ENCODE measurements at places on chromosomes 5 and 9.

DNA sequence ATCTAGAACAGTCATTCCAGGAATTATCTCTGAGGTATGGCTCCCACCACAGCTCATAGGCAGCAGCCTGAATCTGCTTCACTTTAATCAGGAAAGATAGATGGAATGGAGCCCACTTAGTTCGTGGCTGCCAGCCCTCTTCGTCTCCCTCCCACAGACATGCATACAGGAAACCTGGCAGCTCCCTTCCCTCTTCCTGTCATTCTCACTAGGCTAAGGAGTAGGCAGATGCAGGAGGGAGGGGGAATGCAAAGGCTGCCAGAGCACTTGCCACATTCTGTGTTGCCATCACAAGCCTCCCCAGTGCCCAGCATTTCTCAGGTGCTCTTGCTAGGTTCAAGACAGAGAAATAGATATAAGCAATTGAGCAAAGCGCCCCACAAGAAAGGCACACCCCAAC, 378.9 kb downstream of the ELAVL2 start:
- no peak for DNase-seq

DNA sequence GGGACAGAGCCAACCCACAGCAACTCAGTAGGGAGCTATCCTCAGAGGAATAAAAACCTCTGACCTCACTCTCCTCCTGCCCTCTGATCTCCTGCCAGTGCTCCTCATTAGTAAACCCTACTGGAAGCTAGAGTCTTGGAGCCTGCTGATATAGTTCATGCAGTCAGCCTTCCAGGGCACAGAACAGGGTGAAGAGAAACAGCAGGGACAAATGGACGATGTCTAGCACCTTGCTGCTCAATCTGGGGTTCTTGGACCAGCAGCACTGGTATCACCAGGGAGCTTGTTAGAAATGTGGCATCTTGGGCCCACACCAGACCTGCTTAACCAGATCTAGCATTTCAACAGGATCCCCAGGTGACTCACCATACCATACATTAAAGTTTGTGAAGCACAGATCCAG, 5.5 kb upstream of the GALNT12 start:
- no peak for DNase-seq

DNA sequence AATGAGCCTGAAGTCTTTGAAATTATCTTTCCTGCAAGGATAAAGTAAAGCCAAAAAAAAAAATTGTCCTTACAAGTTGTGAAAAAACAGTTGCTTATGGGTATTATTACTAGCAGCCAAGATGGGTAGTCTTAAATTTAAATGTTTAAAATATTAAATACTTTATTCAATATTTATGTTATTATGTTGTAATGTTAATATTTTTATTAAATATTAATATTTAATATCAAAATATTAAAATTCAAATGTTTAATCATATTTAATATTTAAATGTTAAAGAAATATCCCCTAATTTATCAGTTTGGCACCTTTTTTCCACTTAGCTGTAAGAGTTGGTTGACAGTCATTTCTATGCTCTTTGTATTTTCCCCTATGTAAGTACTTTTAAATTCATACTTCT, 86.1 kb downstream of the PCSK5 start:
- no peak for DNase-seq

GRCh38 chr5:90689064-90689463, 130.5 kb downstream of the ADGRV1 start:
- no peak for DNase-seq

GRCh38 chr5:23352446-23352845, 155.0 kb upstream of the PRDM9 start:
- no peak for DNase-seq

DNA sequence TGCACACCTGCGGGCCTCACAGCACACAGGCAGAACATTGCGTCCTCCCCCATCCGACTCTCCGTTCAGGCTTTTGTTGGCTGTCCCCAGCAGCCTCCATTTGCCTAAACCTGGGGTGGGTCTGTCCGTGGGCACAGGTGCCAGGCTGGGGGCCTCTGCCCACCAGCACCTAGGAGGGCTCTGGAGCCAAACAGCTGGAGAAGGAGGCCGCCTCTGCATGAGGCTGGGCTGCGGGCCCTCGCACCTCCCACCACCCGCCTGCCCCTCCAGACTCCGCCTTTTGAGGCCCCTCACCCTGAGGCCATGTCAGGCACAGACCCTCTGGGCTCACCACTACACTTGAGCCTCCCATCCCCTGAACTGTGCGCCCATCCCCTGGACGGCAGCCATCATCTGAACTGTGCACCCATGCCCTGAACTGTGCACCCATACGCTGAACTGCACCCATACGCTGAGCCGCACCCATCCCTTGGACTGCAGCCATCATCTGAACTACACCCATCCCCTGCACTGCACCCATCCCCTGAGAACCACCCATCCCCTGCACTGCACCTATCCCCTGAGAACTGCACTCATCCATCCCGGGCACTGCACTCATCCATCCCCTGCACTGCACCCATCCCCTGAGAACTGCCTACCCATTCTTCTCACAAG, 98.0 kb upstream of the OTULINL start:
- no peak for DNase-seq

DNA sequence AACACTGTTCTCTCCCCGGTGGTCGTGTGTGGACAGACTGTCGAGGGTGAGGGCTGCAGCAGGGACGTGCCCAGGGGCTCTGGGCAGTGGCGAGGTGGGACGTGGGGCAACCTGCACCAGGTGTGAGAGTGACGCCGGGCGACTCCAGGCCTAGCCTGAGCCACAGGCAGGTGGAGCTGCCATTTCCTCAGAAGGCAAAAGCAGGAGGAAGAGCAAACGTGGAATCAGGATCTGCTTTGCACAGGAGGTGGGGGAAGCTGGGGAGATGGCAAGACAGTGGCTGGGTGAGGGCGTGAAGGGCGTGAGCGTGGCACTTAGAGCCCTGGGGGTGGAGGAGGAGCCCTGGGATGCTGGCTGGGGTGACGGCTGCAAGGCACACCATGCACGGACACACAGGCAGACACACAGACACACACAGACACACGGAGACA, 39.6 kb upstream of the NSMF start:
- DNase-seq, result no peak

DNA sequence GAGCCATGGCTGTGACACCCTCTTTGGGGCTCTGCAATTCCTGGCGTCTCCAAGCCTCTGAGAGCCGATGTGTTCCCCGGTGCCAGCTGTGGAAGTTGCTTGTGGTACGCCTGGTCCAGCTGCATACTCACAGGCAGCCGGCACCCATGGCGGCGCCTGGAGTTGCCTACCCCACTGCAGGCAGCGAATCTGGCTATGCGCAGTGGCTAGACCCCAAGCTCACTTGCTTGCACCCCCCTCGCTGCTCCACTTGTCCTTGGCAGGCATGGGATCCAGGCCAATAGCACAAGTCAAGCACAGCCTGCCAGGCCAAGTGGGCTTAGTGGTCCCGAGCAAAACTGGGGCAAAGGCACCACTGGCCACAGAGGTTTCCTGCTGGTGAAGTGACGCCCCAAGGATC, 24.7 kb upstream of the GABRA6 start:
- DNase-seq, result no peak

GRCh38 chr9:534886-535285, 306.6 kb upstream of the DMRT1 start:
- no peak for DNase-seq

GRCh38 chr5:144356489-144356888, 185.8 kb downstream of the KCTD16 start:
- DNase-seq, result no peak

GRCh38 chr5:41822036-41822435, 48.2 kb downstream of the OXCT1 start:
- no peak for DNase-seq

DNA sequence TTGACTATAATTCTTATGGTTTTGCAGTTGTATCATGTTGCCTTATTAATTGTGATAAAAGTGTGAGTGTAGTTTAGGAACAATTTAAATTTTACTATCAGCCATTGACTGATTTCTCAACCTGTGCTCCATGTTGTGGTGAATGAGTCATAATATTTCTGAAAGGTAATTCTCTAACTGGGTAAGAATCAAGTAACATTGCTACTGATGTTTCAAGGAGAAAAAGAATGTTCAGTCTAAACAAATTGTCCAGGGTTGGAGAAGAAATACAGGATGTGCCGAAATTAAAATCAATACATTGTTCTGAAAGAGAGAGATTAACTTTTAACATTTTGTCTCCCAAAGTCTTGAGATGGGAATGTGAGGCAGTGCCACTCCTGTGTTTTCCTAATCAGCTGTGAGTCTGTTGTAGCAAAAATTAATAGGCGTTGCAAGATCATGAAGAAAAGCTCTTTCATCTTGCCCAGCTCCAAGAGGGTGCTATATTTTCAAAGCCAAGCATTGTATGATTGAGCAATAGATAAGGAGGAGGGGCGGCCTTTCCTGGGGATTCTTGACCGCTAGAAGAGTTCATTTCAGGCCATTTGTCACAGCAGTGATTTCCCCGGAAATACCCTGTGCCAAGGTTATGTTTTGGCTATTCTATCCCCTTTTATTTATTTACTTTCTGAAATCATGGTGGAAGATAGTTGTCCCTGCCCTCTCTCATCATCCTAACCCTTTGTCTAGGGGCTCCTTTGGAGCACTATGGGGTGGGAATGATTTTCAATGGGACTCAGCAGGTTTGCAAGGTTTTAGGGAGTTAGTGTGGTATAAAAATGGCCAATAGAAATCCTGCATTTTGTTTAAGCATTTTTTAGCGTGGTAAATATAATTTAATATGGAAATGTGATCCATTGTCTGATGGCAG, 151.6 kb downstream of the FOCAD start:
- DNase-seq, result no peak

- DNase-seq, result no peak
These were observed 10.3 kb downstream of the IDNK start for GRCh38 chr9:83633255-83633654.

DNA sequence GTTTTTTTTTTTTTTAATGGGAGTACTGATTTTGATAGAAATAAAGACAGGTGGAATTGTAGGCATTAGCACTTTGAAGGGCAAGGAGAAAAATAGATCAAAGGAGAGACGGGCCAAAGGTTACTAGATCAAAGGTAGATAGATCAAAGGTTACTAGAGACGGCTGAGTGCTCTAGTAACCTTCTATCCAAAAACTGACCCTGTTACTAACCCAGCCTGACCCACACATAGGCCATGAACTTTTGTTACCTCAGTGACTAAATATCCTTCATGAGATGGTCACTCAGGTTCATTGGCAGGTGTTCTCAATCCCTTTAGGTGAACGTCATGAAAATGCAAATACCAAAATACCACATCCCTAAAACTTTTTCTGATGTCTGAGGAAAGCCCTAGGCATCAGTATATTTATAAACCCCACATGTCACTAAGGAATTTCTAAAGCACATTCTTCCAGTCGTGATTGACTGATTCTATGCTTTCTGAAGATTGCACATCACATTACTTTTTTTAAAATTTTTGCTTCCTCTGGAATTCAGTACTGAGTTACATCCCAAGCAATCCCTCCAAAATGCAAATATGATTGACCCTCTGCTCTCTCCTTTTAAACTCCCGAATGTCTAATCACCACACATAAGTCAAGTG, 772.7 kb downstream of the BRINP1 start:
- no peak for DNase-seq

- DNase-seq, result no peak
These were observed 120.4 kb upstream of the SPRY4 start for GRCh38 chr5:142445266-142445665.

- DNase-seq, result no peak
These were observed 36.6 kb downstream of the MVB12B start for GRCh38 chr9:126363250-126363649.

DNA sequence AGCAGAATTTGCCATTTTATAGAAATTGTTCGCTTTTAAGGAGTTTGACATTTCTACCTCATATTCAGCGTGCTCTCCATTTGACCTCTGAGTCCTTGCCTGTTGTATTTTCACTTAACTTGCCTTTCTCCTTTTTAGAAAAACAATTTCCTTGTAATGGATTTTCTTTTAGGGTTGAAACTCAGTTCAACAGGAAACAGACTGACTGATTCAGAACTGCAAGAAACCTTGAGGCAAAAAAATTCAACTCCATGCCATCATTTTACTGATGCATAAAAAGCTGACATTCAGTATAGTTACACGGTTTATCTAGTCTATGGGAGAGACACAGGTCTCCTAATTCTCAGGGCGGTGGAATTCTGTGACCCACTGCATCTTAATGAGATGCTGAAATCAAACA, 59.8 kb downstream of the MRPS30 start:
- DNase-seq, result no peak

DNA sequence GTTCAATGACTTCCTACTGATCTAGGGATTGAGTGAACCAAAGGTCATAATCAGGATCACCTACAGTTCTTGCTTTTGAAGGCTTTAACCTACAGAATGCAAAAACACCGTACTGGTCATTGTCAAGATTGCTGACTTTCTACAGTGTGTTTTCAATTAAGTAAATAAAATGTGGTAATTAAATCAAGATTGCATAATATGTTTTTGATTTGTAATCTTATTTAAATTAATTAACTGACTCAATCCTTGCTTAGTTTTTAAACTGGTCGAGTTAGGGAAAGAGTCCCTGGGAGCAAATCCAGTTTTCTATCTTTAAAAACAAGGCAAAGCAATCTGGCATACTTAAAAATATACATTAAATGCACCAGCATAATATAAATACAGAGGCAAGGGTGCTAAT, 125.9 kb downstream of the NFIB start:
- DNase-seq, result no peak

GRCh38 chr5:161598686-161599085, 52.2 kb upstream of the GABRB2 start:
- DNase-seq, result no peak

DNA sequence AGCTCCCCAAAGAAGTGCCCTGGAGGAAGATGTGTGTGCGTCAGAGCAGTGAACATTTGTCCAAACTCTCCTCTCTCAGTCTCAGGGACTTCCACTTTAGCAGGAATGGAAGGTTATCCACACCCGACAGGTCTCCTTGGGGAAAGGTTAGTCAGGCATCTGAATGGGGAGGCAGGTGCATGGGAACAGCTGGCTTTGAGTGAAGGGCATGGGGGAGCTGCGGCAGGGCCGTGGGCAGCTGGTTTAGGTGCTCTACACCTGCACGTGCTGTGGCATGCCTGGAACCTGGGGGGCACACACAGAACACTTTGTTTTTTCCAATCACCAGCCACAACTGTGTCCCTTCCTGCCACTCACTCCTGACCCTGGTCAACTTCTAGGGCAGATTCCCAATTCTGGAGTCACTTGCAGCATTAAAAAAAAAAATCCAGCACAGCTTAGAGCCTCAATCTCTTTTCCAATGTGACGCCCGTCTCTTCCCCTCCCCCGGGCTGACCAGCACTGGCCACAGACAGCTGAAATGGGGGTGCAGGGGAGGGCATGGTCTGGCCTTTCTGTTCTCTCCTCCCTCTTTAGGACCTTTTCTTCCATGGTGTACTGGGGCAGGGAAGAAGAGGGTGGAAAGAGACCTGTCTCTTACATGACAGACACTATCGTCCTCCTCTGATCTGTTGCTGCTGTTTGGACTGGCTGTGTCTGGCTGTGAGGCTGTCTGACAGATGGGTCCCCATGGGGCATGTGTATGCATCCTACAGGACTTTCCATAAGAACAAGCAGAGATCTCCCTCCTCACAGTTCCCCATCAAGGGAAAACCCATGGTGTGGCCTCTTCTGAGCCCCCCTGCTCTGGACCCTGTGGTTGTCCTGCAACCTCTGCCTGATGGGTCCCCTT, 9.5 kb upstream of the IL3 start:
- DNase-seq, result no peak

Data from activated T-cell treated with anti-CD3 and anti-CD28 coated beads for 24 hours (primary cell).